Endothelial cell (in vitro differentiated cells): ENCODE measurements at places on chromosomes 7 and 10.

- DNase-seq: no peak
Measured at GRCh38 chr7:55086413-55087201, 67.8 kb downstream of the EGFR start.

- peak; percentile 72 for DNase-seq
Measured at GRCh38 chr7:48299580-48300169, 128.4 kb downstream of the ABCA13 start.

DNA sequence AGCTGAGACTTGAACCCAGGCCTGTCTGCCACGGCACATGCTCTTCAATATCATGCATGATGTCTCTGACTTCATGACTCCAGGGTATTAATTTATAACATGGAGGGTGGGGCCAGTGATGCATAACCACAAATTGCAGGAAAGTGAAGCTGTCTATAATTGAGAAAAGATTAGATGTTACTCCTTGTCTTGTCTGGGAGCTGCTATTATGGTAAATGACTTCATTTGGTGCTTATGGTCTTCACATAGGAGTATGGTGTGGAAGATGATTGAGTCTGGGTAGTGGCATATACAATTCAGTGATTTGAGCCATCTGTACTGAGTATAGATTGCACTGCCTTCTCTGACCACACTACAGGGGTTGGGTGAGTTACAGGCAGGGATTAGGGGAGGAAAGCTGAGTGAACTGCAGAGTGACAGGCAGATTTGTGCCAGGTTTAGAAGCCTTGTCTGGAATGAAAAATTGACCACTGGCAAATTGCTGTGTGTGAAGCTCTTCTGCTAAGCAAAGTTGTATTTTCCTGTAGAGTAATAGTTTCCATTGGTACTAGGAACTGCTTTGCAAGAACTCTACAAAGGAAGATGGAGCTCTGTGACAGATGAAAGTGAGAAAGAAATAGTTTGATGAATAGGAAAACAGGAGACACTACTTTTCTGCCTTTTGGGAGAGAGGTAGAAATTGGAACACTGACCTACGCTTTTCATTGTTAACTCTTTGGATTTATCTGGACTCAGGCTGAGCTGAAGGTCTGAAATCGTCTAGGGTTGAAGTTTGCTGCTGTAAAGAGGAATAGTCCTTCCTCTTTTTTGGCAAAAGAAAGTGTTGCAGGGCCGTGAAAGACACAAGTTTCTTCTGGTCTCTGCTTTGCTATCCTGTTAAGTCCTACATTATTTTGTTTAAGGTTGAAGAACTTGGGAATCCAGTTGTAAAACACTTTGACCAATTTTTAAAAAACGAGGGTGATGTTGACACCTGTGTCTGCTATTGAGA lies 2.7 kb downstream of the SND1 start:
- DNase-seq: no peak

DNA sequence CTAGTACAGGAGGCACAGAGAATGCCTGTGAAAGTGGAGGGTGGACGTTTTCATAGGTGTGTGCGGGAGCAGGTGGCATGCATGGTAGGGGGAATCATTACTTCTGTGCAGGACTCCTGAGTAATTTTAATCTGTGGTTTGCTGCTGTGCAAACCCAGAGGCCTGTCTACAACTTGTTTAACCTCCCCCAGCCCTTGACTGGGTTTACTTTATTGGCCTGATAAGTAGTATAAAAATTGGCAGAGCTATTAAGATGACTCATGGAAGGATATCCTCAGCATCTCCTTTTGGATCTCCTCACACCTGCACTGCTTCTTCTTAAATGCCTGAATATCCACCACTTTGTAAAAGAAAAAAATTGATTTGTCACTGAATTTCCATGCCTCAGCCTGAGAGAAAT lies 104.8 kb downstream of the AUTS2 start:
- DNase-seq: no peak

DNA sequence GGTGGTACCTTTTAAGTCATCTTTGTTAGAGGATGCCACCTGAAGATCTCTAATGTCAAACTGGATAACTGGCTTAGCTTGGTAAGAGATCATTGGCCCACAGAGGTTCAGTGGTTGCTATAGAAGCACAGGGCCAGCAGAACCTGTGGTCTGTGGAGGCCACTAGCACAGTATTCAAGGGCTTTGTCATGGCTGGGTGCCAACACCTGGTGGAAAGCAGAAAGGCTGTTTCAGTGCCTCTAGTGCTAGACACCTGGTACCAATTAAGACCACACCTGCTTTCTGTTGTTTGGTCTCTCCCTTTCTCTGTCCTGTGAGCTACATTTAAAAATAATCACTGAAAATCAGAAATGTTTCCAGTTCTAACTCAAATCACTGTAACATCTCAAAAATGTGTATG lies 10.0 kb upstream of the PCGF5 start:
- no peak for DNase-seq

DNA sequence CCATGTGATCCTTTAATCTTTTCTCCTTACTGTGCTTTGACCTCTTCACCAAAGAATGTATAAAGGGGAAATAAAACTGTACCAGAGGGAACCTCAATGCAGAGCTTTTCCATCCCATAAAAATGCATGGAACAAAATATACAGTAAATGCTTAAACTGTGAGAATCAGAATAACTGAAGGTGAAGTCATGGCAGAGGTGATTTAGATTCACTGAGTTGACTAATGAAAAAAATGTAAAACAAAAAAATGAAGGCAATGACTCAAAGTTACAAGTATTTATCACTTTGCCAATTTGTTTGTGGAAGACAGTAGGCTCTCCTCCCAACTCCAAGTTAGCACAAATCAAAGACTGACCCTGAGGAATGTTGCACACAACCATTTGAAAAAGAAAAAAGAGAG lies 1331.6 kb upstream of the SORCS1 start:
- DNase-seq: no peak

GRCh38 chr7:15602236-15602635 lies 40.4 kb upstream of the AGMO start:
- no peak for DNase-seq

DNA sequence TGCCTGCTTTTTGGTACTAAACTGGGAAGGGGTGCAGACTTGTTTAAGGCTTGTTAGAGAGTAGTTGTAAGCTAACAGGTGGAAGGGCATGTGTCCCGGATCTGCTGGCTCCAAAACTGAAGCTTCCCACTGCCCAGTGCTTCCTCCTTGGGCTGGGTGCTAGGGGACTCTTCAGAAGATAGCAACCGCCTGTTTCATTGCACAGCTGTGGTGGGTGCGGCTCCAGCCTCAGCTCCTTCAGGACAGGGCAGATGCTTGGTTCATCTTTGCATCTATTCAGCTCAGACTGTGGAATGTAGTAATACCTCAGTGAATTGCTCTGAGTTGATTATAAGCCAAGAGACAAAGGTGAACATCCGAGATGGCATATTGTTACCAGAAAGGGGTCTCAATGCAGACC lies 527.1 kb downstream of the TYW1 start:
- DNase-seq: no peak

DNA sequence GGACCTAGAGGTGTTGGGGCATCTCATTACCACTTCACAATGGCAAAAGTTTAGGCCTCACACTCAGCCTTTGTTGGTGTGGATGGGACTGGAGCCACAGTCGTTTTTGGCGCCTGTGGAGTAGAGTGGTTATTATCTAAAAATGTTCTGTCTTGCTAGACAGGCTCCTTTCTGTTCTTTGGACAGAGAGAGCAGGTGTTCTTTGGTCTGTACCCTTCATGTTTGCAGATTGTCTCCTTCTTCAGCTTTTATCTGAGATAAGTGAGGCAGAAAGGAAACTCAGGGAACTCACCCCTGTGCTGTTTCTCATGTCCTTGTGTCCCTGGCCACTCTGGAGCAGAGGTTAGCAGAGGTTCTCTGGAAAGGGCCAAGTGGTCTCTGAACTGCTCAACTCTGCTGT lies 103.7 kb downstream of the CCNY start:
- DNase-seq: no peak

- DNase-seq: peak; percentile 56
Measured at GRCh38 chr7:105643384-105643783, 62.1 kb upstream of the EFCAB10 start.

DNA sequence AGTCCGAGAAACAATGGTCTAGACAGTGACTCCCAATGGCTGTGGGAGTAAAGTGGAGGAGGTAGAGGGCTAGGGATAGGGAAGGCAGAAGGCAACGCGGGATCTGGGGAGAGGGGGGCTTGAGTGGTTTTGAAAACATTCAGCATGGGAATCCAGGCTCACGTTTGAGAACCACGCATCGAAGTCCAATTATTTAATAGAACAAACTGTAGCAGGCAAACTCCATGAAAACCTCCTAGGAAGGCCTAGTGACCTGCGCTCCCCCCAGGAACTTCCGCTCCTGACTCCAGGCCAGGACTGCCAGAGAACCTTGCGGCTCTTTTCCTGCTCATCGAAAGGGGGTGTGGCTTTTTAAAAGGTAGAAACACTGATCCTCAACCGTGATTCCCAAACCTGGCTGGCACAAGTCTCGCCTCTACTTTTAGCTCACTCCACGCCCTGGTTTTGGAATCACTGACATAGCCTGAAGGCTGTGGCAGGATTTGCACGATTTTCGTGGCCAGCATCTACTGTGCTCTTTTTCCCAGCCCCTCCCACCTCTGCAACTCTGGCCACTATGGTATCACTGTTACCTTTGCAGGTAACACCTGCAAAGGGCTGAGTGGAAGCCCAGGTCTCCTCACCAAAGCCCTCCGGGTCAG lies 43.4 kb downstream of the MYOF start:
- DNase-seq: peak; percentile 46

- DNase-seq: no peak
Measured at GRCh38 chr7:132739271-132739955, 163.1 kb upstream of the PLXNA4 start.

GRCh38 chr7:108467391-108467790 lies 11.2 kb upstream of the NRCAM start:
- no peak for DNase-seq

GRCh38 chr7:1283337-1283736 lies 50.7 kb downstream of the UNCX start:
- DNase-seq: no peak

GRCh38 chr7:2402687-2403013 lies 761 bp upstream of the CHST12 start:
- DNase-seq: no peak

DNA sequence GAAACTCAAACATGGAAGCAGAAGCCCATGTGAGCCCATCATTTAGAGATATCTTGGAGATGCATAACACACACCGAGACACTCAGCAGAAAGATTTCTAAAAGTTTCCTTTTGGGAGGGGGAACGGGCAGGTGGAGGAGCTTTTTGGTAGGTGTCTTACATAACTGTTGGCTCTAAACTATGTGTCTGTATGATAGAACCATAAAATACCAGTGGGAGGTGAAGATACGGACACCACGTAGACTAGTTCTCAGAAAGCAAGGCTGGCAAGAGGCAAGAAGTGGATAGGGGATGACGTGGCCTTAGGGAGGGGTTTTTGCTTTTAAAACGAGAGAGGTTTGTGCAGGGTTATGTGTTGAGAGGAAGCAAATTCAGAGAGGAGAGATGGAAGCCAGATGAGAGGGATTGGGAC lies 36.5 kb downstream of the IL15RA start:
- no peak for DNase-seq

DNA sequence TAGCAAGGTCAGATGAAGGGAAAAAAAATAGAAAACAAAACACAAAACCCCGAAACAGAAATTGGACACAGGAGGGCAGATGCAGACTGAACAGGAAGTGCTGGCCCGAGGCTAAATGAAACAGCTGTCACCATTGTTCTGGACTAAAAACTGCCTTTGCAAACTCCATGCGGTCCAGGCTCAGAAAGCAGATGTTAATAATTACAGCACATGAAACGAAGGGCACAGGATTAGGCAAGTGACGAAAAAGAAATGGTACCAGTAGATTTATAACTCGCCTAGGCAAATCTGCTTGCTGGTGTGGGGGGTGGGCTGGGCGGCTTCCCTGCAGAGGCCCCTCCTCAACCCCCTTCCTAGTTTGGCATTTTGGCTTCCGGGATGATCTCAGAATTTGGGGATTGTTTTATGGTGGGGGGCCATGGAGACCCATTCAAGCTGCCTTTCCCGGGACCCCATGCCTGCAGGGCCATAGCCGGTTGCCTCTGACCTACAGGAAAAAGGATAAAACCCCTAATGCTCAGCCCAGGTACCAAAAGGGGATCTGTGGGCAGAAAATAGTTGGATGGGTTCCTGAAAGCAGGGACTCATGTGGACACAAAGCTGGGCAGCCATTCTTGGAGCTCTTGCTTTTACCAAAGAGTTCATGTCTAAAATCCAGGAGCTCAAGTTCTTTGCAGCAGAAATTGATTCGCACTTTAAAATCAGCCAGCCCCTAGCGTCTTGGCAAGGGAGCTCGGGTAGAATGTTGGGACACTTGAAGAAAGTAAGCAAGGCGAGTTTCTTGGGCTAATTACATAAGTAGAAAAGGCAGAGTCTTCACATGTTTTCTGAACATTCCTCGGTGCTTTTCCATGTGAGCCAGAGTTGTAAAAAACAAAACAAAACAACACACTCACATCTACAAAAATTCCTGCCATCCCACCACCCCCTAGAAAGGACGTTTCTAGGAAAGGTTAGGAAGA lies 39.0 kb upstream of the EMX2 start:
- DNase-seq: no peak

DNA sequence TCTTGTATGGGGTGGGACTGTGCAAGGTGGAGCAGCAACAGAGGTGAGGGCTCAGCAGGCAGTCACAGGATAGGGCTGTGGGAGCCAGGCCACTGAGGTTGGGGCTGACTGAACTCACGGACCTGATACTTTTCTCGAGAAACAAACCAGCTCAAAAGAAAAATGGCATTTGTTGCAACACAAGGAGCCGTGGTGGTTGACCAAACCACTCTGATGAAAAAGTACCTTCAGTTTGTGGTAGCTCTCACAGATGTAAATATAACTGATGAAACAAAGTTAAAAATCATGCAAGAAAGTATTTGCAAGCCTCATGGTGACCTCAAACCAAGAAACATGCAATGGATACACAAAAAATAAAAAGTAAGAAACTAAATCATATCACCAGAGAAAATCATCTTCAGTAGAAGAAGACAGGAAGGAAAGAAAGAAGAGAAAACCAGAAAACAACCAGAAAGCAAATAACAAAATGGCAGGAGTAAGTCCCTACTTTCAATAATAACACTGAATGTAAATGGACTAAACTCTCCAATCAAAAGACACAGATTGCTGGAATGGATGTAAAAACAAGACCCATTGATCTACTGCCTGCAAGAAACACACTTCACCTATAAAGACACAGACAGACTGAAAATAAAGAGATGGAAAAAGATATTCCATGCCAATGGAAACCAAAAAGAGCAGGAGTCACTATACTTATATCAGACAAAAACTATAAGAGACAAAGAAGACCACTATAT lies 48.9 kb upstream of the DUSP5 start:
- no peak for DNase-seq

DNA sequence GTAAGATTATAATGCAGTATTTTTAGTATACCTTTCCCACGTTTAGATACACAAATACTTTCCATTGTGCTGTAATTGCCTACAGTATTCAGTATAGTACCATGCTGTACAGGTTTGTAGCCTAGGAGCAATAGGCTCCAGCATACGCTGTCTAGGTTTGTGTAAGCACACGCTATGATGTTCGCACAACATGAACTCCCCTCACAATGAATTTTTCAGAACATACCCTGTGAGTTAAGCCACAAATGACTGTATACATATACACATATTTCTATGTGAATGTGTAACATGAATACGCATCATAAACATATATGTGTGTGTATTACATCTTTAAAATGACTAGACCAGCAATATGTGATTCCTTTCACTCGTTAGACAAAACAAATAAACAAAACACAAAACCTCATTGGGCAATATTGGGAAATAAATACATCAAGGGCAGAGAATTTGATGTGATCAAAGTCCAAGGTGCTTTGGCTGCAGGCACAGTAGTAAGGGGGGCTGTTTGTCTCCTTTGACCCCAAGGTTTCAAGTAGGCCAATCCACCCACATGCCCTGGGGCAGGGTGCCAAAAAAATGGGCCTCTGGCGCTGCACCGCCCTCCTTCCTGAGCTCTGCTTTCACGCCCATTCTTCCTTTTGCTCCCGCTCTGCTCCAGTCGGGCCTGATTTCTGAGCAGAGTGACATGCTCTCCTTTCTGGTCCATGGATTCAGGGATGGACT lies 33.9 kb downstream of the CHN2 start:
- DNase-seq: no peak
